ENCODE measurements at places on chromosomes 12 and 14.
A peak's percentile ranks its signal among the peaks of the same experiment; 100 is the strongest.

- DNase-seq: peak; percentile 81
These were observed 490 bp downstream of the PRORP start for GRCh38 chr14:35122696-35123387.

DNA sequence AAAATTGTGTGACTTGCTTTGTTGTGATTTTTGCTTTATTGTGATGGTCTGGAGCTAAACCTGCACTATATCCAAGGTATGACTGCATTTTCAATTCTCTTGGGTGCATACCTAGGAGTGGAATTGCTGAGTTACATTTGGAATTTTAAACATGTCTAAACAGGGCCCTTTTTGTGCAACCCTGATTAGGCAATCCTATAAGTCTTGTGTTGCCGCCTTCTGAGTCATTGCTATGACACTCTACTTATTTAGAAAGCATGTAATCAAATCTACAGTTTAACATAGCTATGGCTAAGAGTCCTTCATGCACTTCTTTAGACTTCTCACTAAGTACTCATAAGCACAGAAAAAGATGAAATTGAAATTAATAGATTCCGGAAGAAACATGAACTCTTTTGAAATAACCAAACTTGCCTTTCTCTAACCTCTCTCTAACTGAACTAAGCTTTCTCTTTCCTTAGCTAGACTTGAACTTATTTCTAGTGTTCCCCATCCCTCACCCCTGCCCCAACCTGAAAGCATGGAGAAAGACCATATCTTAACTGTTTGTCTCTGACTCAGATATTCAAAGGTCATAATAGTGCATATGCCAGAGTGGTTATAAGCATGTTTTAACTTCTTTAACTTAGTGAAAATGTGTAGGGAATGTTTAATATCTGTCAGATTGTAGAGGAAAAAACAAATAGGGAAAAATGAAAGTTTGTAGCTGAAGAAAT is 203.0 kb downstream of the SNAPC1 start:
- DNase-seq: peak; percentile 98

DNA sequence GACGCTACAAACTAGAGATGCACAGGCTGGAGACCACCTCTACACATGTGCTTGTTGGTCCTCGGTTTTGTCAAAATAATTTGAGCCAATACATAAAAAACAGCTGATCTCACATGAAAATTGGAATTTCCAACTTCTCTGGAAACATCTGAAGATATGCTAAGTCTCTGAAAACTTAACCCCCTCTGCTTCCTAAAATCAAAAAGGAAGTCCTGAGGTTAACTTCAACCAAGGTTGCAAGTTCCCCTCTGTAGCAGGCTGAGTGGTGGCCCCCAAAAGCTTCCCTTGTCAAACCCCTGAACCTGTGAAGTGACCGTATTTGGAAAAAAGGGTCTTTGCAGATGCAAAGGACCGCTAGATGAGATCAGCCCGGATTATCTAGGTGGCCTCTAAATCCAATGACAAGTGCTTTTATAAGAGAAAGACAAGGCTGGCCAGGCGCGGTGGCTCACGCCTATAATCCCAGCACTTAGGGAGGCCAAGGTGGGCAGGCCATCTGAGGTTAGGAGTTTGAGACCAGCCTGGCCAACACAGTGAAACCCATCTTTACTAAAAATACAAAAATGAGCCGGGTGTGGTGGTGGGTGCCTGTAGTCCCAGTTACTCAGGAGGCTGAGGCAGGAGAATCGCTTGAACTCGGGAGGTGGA is 32.0 kb upstream of the VPS37B start:
- no peak for DNase-seq

DNA sequence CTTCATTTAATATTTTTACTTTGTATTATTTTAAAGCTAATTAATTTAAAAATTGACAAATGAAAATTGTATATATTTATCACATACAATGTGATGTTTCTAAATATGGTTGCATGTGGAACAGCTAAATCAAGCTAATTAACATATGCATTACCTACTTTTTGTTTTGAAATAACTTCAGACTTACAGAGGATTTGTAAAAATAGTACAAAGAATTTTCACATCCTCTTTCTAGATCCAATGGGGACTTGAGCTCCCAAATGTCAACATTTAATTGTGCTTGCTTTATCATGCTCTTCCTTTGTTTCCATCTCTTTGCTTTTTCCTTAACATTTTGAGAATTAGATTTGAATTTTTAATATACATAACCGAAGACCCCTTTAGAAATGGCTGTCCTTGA is 6.6 kb downstream of the DCD start:
- DNase-seq: no peak

GRCh38 chr12:117501076-117501869 is 139.8 kb upstream of the NOS1 start:
- peak; percentile 11 for DNase-seq

DNA sequence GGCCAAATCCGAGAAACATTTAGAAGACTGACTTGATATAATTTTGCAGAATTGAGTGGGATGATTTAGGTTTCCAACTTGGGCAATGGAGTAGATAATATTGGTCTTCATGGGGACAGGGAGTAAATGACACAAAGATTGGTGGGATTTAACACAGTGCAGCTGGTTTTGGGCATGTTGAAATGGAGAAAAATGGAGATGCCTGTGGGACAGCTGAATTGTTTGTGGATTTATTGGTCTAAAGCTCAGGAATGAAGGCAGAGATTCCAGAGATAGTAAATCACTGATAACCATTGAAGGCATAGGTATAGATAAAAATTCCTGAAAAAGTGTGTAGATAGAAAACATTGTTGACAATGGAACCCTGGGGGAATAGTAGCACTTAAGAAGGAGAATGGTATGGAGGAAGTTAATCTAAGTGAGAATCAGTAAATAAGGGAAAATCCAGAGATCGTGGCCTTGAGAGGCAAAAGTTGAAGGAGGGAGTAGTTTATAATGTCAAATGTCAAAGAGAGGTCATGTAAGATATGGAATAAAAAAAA is 120.9 kb upstream of the ATP2B1 start:
- peak; percentile 36 for DNase-seq

GRCh38 chr12:9615420-9616136 is 7.9 kb upstream of the KLRB1 start:
- no peak for DNase-seq

GRCh38 chr12:45695035-45695434 is 34.5 kb upstream of the ARID2 start:
- DNase-seq: no peak

GRCh38 chr14:105168979-105169507 is 467 bp upstream of the JAG2 start:
- DNase-seq: no peak

- DNase-seq: no peak
These were observed 13.5 kb downstream of the EXD2 start for GRCh38 chr14:69204753-69205152.

DNA sequence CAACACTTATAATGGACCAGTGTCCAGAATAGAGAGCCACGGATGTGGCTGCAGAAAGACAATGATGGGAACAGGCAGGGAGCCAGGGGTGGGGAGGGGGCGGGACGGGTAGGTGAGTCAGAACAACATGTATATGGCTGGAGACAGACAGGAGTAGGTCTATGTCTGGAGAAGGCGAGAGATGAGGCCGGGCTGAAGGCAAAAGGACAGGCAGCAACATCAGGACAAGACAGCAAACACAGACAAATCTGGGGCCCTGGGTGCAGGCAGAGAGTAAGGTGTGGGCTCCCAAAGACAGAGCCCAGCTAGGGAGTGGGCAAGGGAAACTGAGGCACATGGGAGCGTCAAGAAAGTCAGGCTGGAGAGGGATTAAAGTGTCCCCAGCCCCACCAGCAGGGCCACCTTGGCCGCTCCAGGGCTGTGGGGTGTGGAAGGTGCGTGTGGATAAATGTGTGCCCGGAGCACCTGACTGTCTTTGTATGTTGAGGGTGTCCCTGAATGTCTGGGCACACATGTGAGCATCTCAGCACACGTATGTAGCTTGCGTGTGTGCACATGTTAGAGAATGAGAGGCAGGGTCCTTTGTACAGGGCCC is 44.1 kb downstream of the FAM222A start:
- DNase-seq: no peak

- no peak for DNase-seq
These were observed 8.2 kb downstream of the BCL11B start for GRCh38 chr14:99263564-99264330.

GRCh38 chr12:15599266-15600037 is 189.7 kb downstream of the EPS8 start:
- DNase-seq: no peak

DNA sequence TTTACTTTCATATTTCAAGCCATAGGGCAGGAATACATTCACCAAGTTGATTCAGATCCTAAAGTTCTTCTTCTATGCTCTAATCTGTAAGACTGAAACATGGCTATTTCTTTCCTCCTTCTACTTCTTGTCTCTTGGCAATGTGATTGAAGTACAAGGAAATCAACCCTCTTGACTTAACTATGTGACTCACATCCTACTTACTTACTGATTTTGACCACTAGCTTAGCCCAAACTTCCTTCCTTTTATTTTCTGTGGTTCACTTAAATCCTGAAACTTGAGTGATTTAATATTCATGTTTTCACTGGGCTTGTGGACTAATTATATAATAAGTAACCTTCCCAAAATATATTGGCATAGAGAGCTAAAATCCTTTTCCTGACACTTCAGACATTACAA is 111.2 kb upstream of the NOVA1 start:
- DNase-seq: no peak

DNA sequence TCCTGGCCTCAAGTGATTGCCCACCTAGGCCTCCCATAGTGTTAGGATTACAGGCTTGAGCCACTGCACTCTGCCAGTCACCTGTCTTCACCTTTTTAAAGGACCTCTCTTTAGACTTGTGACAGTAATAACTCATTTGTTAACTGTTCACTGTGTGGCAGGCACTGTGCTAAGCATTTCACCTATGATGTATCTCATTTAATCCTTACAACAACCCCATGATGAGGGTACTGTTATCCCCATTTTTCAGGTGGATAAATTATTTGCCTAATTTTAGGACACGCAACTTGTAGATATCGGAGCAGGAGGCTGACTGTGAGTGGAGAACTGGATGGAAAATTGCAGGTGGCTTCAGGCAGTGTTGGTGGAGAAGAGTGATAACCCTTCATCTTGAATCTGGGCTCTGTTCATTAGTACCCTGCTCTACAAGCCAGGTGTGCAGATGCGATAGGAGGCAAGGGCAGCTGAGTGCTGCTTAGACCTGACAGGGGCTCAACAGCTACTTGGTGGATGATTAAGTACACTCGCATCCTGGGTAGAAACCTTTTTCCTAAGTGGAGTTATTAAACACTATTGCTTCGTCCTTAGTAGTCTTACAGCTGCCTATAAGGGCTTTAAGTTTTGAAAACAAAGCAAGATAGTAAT is 2.7 kb downstream of the TCTN1 start:
- no peak for DNase-seq

DNA sequence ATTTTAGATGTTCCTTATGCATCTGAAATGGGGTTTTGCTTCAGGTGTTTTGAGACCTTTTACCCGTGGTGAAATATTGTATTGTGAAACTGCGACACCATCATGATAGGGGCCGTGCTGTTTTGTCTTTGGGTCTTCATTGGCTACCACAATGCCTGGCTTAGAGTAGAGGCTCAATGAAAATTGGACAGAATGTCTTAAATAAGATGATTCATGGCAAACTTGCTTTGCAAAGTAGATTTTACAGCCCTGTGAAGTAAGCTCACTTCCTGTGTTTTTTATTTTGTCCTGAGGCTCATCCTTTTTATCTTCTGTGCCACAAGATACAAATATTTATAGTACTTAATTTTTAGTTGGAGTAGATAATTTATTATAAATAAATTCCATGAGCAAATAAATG is 111.3 kb upstream of the FRMD6 start:
- peak; percentile 39 for DNase-seq

DNA sequence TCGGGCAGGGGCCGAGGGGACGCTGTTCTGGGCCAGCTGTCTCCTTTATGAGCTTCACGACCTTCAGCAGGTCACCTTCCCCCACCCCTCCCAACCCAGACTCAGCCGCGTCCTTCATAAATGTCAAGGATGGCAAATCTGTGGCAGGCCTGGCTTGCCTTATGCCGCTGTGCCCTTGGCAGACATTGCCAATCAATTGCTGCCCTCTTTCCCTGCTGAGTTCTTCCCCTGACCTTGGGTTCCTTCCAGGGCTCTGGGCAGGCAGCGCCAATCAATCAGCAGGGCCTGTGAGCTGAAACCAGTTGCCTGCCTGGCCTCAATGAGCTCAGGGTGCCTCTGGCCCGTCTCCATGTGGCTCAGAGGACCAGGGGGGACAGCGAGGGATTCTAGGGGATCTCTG is 7.7 kb downstream of the FAM222A start:
- no peak for DNase-seq

DNA sequence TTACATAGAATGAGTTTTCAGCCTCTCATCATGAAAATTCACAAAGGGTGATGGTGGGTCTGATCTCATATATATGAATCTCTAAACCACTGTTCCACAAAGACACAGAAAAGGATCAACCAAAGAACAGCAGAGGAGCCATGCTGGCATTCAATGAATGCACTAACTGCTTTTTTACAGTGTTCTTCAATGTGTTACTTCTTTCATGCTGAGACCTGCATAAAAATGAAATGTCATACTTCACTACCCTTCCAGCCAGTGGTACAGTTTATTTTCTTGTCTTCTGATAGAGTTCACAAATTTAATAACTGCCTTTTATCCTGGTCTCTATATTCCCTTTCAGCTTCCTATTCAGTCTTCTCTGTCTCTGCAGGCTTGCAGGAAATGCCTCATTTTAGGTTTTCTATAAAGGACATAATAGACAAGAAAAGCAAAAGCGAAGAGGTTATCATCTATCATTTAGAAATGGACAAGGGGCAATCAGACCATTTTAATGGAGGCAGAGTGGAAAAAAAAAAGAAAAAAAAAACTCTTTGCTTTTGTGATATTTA is 836.7 kb upstream of the FOXG1 start:
- DNase-seq: no peak

- no peak for DNase-seq
These were observed 13.5 kb downstream of the MIA2 start for GRCh38 chr14:39247256-39247655.

- DNase-seq: peak; percentile 34
These were observed 772 bp downstream of the SCARB1 start for GRCh38 chr12:124862768-124863415.

GRCh38 chr12:124837249-124837897 is 26.3 kb downstream of the SCARB1 start:
- no peak for DNase-seq

GRCh38 chr14:58798173-58798572 is 160.4 kb downstream of the DACT1 start:
- no peak for DNase-seq

DNA sequence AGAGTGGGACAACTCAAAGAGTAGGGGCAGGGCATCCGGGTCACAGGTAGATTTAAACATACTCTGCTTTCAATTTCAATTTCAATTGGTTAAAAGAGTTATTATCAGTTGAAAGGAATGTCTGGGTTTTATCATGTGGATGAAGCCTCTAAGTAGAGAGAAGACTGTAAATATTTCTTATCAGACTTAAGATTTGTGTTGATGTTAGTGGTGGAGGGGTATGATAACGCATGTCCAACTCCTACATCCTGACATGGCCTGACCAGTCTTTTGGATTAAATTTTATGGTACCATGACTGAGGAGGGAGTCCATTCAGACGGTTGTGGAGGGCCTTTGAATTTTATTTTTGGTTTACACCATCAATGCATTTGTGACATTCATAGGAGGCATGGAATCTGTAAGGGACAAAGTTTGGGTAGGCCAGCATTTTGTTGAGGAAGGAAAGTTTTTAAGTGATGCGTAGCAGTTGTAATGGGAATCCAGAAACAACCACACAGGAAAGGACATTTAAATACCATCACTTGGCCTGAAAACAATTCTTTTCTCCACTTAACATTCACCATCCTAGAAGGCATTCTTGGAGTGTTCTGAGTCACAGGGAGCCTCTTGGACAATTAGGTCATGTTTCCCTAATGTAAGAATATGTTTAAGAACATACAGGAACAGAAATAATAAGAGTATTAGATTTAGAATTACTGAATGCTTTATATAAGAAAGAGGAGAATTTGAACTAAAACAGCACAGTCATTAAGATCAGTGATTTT is 371.9 kb downstream of the ATP23 start:
- DNase-seq: peak; percentile 34

Measured in trophoblast cell (in vitro differentiated cells and primary cell).